ENCODE measurements at places on chromosomes 12 and 14.

DNA sequence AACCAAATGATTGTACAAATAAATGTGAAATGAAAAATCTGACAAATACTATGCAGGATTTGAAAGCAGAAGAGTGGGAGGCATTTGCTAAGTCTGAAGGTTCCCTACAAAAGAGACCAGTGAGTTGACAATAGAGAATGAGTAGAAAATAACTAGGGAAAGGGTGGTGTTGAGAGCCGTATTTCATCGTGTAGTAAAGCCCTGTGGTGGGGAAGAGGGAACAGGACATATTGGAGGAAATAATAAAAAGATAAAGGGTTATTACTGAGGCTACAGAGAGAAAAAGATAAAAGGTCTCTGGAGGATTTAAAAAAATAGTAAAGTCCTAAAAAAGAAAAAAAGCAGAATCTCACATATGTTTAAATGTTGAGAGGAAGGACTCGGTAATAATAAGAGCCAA is 268.8 kb downstream of the DUSP6 start:
- no peak for DNase-seq

DNA sequence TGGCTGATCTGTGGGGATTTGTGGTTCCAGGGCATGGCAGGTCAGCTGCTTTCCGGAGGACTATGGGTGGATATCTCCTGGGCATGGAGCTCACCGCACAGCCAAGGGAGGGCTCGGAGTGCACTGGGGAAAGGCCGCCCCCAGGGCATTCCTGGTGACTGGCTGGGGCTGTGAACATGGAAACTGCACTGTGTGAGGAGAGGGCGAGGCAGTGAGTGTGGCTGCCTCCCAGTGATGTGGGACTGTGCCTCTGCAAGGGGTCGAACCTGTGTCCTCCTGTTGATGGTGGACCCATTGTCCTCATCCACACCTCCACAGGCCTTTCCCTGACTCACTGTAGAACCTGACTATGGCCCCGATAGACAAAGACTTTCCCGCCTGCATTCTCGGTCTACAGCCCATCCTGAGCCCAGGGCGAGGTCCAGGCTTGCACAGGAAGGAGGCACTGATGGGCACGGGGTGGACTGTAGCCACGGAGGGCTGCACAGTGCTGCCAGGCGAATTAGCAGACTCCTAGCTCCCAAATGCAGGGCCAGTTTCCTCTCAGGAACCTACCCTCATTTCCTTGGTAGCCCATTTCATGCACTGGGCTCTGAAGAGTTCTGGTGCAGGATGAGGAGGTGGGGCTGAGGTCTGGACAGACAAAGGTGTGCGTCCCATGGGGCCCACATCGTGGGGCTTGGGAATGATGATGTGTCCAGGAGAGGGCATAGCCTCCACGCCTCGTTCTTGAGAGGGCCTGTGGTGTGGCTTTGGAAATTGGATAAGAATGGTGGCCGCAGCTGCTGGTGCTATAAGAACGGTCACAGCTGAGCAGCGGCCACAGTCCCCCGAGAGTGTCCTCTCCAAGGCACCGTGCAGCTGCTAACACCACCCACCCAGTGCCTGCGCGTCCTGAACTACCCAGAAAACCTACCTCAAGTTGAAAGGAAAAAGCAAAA is 415.1 kb downstream of the TMEM121 start:
- DNase-seq = no peak

DNA sequence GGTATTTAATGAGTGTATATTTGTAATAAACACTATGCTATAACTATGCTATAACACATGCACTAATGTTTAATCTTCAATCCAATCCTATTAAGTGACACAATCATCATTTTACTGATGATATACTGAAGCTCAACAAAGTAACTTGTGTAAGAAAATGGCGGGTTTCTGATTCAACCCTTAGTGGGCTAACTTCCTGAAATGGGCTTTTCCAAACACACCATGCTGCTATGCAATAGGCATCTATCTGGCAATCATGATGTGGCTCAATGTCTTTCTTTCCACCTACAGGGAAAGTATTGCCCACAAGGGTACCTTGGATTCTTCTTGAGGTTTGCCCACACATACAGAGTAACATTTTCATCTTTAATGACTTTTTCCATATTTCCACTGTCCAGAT is 48.3 kb downstream of the DNAI7 start:
- no peak for DNase-seq

GRCh38 chr12:54195737-54196347 is 7.1 kb upstream of the SMUG1 start:
- DNase-seq = no peak

DNA sequence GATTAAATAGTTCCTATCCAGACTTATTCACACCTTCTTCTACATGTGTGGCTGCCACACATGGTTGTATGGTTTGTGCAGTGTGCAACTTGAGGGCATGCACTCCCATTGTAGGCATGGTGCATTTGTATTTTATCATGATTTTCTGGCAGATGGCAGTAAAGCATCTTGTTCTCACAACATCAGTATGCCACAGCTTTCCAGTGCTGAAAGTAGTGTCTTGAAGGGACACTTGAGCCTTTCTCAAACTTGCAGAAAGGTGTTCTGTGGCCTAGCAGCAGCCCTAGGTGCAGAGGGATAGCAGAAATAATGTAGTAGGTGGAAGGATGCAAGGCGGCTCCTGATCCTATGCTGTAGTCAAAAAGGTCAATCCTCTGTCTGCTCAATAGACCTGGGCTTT is 72.9 kb downstream of the LMNTD1 start:
- DNase-seq = no peak

- no peak for DNase-seq
Measured at GRCh38 chr12:51430196-51430895, 5.7 kb downstream of the SLC4A8 start.

DNA sequence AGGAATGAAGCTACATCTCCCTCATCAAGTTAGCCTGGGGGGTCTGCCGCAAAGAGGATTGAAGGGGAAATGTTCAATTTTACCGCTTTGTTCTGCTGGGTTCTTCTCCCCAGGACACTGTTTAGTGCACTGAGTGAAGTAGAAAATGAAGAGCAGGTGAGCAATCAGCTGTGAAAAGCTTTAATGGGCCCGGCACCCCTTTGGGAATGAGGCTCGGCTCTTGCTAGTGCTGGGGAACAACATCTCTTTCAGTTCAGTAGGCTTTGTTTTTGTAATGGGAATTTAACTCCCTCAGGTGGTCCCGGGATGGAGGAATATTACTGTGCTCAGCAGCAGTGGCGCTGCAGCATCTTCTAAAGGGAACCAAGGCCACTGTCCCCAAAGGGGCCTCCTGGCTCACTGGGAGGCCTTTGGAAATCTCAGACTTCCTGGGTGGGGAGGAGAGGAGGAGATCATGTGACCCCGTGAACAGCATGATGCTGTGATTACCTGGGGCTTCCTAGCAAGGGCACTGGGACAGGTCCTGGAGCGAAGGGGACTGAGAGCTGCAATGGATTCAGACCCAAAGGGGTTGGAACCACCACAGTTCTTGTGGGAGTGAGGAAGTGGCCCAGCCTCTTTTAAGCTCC is 85.2 kb upstream of the MAX start:
- no peak for DNase-seq

- no peak for DNase-seq
Measured at GRCh38 chr12:58922849-58923248, 2.5 kb upstream of the LRIG3 start.

GRCh38 chr14:77256694-77257093 is 14.3 kb downstream of the NGB start:
- DNase-seq = no peak

DNA sequence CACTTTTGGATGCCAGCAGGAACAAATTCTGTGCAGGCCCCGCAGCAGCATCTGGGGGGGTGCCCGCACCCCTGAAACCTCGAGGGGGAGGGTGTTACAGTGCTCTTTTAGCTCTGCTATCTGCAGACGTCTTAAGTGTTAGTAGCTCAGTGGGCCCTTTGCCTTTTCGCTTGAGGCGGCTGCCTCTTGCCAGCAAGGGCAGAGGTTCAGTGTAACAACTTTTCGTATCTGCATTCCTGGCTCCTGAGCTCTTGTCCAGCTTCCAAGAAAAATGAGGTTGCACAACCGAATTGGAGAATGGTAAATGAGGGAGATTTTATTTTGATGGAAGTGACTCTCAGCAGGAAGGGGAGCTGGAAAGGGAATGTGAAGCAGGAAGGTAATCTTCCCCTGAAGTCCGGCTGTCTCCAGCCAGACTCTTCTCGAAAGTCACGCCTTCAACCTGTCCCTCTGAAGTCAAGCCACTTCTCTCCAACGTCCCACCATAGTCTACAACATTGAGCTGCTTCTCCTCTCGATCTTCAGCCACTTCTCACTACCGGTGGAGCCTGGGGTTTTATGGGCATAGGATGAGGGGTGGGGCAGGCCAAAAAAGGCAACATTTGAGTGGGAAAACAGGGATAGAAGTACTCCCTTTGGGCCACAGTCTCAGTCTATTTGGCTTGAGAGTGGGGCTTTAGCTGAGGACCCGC is 17.8 kb downstream of the TAS2R50 start:
- no peak for DNase-seq

DNA sequence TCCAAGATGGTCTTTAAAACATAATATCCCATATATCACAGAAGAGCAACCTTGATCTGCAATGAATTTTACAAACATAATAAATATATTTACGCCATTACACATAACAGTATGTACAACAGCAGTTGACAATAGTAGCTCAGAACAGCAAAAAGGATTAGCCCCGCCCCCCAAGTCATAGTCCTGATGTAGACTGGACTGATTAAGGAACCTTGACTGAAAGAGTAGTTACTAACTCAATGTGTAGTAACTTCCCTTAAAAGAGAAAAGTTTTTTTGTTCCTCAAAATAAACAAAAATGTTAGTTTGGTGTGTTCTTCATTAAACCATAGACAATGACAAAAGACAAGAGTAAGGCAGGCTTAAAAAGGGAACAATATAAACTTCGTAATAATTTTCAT is 44.5 kb downstream of the GTF2A1 start:
- DNase-seq = no peak

- no peak for DNase-seq
Measured at GRCh38 chr12:118912697-118913270, 68.6 kb upstream of the SRRM4 start.

- peak; percentile 4 for DNase-seq
Measured at GRCh38 chr12:109428037-109428629, 49.0 kb downstream of the KCTD10 start.

Measured in GOT3 (cell line).